ENCODE measurements at places on chromosomes 4 and X.

DNA sequence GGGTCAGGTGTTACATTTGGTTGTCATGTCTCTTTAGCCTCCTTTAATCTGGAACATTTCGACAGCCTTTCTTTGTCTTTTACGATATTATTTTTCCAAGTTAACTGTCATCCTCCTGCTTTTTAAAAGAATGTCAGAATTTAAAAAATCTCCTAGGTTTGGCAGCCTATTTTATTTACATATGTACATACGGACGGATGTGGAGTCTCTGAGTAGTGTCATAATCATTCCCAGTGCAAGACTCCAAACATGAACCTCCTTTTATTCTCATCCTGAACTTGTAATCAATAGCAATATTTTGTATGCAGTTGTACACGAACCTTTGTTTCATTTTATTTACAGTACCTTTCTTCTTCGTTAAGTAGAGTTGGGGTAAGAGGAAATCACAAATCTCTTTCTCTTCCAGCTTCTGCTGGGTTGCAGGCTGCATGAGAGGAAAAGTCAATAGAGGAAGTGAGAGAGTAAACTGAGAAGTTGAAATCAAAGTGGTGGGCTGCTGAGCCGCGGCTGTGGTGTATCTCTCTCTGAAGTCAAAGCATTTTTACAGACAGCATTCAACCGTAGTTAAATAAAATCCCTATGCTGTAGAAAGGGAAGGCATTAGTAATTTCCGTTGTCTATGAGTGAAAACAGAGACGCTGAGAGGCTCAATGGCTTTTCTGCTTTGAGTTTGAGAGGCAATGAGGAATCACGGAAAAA lies 53.9 kb upstream of the RPS6KA3 start:
- DNase-seq = no peak

GRCh38 chr4:140861359-140862176 lies 105.4 kb upstream of the TBC1D9 start:
- DNase-seq = peak; percentile 50

DNA sequence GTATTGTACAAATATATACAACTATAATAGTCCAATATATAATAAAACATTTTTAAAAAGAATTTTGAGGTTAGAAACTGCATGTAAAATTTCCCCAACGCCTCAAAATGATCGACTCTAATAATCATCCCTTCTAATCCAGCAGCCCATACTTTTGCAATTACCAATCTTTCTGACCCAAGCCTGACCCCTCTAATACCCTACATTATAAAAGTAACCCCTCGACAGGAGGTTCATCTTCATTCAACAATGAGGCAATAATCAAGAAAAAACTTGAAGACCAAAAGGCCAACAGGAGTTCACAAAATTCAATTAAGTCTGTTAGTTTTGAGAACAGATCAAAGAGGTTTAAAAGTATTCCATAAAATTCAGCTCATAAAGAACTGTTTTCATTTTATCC lies 393.5 kb downstream of the GPM6A start:
- no peak for DNase-seq

- no peak for DNase-seq
These were observed 16.3 kb downstream of the PJA1 start for GRCh38 chrX:69148946-69149345.

DNA sequence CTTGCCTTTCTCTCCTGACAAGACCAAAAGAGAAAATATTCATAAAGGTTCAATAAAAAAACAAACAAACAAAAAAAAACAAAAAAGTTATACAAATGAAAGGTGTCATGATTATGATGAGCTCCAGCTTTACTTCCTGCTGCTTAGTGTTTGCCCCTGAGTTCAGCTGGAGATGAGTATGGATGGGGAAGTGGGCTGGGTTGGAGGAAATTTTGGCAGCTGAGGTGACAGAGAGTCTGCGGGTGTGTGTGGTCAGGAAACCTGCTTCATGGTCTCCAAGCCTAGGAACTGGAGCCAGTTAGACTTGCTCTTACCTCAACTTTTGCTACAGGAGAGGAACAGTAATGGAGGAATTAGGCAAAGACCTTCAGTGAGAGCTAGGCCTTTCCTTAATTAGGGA lies 4.3 kb upstream of the CYSLTR1 start:
- DNase-seq = no peak

DNA sequence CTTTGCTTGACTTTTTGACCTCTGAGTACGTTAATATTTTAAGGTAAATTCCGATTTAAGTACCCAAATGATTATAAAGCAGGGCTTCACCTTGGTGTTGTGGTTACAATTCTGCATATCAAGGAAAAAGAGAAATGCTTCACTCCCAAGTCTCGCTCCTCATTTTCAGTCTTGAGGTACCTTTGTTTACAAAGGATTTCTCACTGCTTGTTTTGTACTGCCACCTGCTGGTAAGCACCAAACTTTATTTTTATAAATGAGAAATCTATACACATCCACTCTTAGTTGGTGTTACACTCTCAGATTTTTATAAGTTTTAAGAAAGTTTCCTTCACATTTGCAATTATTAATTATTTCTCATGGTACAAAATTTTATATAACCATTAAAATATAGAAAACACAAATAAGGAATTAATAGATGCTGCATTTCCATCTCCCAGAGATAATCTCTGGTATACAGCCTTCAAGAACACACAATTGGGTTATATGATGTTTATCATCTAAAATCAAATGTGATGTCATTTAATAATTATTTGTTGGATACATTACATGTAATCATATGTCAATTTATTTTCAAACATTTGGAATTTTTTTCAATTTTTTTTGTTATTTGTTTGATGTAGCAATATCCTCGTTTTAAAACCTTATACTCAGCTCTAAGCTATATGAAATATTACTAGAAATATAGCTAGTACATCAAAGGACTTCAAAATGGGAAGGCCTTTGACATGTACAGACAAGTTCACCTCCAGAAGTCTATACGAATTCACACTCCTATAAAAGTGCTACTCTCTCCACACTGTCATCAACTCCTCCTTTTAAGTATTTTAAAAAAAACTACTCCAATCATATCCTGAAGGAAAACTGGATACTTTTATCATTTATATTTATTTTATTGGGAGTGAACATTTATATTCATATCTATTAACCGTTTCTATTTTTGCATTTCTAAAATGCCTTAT lies 179.9 kb downstream of the KCNIP4 start:
- DNase-seq = peak; percentile 28

- DNase-seq = no peak
These were observed 294.3 kb upstream of the IGFBP7 start for GRCh38 chr4:57404483-57404882.

GRCh38 chr4:57080781-57081650 lies 29.2 kb downstream of the IGFBP7 start:
- DNase-seq = no peak

GRCh38 chr4:185429660-185430059 lies 3.9 kb upstream of the UFSP2 start:
- no peak for DNase-seq

DNA sequence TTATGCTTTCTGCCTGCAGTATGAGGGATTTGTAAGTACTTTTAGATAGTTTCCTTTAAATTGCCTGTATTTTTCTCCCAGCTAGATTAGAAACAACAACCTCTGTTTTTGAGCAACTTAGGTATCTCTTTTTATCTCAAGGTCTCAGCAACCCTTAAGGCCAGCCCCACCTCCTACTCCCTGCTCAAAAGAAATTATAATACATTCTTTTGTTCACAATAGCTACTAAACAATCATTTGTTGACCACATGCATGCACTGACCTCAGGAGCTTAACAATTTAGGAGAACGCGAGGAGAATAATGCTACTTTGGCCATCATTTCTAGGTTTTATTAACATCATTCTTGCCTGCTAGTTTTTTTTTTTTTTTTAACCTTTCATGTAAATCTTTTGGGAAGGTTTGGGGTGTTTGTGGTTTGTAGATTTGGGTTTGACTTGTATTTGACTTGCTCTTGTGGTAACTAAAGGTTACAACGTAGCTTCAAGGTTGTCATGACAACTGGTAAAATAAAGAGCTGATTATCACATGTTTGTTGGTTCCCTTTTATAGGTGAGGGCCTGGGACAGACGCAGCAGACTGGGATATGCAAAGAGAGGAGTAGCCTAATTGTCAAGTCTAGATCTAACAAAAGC lies 145.4 kb upstream of the PLAC1 start:
- DNase-seq = no peak

DNA sequence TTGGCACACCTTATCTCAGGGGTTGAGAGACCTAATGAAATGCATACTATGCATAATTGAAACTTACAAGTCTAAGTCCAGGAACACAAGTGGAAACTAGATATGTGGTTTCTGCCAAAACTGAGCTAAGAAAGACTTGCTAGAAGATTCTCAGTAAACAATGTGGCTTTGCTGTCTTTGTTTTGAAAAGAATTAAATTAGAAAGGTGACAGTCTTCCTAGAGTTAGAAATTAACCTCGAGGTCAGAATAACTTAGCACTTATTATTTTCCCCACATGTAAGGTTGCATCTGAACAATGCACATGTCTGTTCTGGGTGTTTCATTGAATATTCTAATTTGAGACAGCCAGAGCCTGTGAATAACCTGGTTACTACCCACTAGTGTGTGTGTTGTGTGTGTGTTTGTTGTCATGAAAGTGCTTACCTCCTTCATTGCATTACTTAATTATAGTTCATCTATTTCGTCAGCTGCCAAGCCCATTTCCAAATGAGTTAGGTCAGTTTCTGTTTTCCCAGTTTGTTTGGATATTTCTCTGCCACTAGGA lies 1.5 kb downstream of the EREG start:
- no peak for DNase-seq

DNA sequence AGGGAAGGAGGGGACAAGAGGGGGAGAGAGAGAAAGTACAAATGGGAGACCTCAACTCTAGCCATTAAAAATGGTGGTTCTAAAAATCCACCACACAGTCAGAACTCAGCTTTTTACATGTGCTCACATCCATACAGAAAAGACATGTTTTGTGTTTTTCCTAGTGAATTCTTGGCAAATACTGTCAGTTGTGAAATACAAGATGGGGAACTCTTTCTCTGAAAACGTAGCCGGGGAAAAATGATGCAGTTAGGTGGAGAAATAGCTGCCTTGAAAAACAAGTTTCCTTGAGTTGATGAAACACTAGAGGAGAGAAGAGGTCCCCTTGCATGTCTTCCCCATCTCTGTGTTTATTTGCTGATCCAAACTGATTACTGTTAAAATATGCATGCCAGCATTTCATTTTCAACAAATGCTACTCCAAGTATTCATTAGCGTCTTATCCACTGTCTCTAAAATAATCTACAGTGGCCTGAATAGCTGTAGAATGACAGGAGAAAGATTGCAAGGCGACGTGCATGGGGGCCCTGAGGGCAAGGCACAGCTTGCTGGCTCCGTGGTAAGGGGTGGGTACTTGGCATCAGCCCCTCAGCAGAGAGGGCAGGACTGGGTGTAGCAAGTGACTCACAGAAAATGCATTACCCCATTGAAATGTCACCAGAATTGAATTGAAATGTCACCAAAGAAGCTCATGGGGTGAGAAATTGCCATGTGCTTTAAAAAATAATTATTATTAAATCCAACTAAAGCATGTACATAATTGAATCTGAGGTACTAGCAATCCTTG lies 48.1 kb upstream of the TBL1X start:
- DNase-seq = no peak

DNA sequence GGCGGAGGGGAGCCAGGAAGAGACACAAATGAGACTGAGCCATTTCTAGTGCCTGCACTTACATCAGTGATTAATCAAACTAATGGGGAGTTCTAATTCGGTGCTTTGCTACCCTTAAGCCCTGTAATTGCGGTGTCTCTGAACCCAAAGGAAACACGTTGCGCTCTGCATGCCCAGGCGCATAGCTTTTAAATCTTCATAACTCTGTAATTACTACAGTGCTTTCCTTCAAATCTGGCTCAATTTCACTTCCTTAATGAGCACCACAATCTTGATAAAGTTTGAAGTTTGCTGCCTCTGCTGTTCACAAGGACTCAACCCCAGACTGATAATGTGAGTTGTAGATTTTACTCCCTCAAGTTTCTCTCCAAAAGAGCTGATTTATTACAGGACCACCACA lies 5.7 kb upstream of the NHS start:
- DNase-seq = no peak

- DNase-seq = no peak
These were observed 140.5 kb downstream of the LRBA start for GRCh38 chr4:150874338-150875226.

- no peak for DNase-seq
These were observed 210.9 kb upstream of the ATOH1 start for GRCh38 chr4:93617606-93618005.

- no peak for DNase-seq
These were observed 222.2 kb downstream of the KCNIP4 start for GRCh38 chr4:21726255-21726815.

- DNase-seq = no peak
These were observed 71.3 kb upstream of the ADGRG2 start for GRCh38 chrX:19193565-19193964.

DNA sequence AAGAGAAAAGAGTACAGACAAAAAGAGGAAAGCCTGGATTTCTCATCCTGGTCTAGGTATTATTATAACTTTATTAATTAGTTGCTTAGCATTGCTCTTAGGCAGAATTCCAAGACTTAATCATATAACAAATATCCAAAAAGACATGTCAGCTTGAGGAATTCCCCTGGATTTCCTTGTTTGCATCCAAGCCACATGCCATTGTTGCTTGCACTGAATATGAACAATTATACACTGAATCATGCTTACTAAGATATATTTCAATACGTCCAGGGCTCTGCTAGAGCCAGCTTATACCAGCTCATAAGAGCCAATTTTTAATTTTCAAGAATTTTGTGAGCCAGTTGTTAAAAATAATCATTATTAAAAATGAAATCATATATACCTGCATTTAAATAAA lies 5.5 kb upstream of the TLR10 start:
- DNase-seq = no peak

- DNase-seq = no peak
These were observed 7.5 kb downstream of the PLXNA3 start for GRCh38 chrX:154465601-154466000.

DNA sequence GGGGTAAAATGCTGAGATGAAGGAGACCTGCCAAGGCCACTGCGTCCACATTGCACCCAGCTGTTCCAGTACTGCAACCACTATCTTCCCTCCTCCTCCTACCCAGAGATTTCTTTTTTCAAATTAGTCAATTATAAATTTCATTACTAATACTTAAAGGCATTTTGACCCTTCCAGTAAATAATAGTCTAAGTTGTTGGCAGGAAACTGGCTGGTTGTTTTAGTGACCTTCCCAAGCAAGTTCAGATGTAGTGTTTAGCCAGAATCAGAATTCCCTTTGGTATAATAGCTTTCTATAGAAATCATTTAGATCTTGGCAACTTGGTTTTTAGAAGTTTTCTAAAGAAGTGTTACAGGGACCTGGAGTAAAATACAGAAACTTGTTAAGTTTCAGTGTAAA lies 66.0 kb downstream of the AASDH start:
- no peak for DNase-seq

- no peak for DNase-seq
These were observed 49.5 kb upstream of the MAGEA8 start for GRCh38 chrX:149831473-149831872.

- no peak for DNase-seq
These were observed 42.4 kb upstream of the AGA start for GRCh38 chr4:177484613-177485021.
